ENCODE measurements at places on chromosomes 12 and 14. TPM values are rescaled to one million over a fixed set of nuclear protein-coding genes. Genes with fewer than 3 reads are reported as not detected.

GRCh38 chr14:61335671-61336275 is 14.4 kb downstream of the PRKCH start:
- no peak for DNase-seq

GRCh38 chr12:28177461-28177860 is 12.8 kb upstream of the CCDC91 start:
- DNase-seq, result peak; percentile 19

DNA sequence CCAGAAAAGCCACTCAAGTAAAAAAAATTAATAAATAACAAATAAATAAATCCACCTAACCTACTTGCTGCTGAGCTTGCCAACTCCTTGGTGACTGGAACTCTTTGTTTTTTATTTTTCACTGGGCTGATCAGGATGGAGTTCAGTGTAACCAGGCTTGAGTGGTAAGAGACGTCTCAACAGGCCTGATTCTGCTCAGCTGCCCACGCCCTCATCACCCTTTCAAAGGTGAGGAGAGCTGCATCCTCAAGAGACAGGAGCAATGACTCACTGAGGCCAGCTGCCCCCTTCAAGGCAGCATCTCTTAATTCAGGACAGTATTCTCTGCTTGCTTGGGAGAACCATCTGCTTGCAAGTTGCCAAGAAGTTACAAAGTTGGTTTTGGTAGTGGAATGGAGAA is 111.9 kb upstream of the CPM start:
- DNase-seq, result no peak

Gene LGALS3
- total RNA-seq, result 86.6 TPM

Gene CD9
- total RNA-seq, result 46.6 TPM
